Fibroblast of upper back skin (primary cell): ENCODE measurements at places on chromosomes 13 and 19.

GRCh38 chr19:52897138-52897935, at the start of gene ZNF320:
ZNF320 (minus strand) TSS chr19:52897635; CDS start chr19:52890255, 7,380 bp downstream.
- DNase-seq, result peak; percentile 92

DNA sequence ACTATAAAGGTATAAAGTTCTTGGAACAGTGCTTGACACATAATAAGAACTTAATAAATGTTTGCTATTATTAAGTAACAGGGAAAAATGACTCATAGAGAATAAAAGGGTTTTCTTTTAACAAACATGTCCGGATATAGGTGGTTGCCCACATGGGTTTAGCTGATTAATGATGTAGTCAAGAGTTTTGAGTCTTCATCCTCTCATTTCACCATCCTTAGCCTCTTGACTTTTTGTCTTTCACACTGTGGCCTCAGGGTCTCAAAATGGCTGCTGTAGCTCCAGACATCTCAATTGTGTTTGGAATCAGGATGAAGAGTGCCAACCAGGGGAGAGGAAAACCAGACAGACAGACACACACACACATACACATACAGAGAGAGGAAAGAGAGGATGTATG, 97.9 kb downstream of the HSPH1 start:
- DNase-seq, result no peak

GRCh38 chr13:99122171-99122570, 78.5 kb upstream of the UBAC2 start:
- no peak for DNase-seq

- peak; percentile 36 for DNase-seq
Observed at GRCh38 chr13:112603641-112604225, 15.8 kb upstream of the TUBGCP3 start.

DNA sequence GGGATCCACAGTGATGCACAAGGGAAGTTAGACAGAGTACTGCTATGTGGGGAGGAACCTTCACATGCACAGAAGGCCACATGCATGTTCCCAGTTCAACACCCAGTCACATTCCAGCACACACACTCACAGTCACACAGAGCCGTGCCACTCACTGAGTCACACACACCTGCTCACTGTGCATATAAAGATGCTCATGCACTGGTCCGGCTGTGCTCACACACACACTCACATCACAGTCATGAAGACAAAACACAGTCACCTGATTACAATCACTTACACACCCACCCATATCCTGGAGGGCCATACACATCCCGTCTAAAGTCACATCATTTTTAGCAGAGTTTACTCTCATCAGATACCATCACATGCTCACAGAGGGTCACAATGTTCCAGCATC, 478 bp downstream of the CLC start:
- no peak for DNase-seq

DNA sequence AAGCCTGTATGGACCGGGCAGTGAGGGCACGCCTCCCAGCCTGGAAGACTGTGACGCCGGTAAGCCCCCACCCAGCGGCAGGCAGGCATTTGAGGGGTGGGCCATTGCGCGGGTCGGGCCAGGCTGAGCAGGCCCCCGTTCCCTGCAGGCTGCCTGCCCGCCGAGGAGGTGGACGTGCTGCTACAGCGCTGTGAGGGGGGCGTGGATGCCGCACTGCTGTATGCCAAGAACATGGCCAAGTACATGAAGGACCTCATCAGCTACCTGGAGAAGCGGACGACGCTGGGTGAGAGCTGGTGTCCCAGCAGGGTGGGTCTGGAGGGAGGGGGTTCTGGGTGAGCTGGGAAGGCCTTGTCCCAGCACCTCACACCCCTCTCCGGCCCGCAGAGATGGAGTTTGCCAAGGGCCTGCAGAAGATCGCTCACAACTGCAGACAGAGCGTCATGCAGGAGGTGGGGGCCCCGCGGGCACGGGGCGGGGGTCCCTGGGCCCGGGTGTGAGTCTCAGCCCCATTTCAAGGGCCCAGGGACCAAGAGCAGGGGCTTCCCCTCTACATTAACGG, 7.1 kb downstream of the ARHGAP45 start:
- no peak for DNase-seq

DNA sequence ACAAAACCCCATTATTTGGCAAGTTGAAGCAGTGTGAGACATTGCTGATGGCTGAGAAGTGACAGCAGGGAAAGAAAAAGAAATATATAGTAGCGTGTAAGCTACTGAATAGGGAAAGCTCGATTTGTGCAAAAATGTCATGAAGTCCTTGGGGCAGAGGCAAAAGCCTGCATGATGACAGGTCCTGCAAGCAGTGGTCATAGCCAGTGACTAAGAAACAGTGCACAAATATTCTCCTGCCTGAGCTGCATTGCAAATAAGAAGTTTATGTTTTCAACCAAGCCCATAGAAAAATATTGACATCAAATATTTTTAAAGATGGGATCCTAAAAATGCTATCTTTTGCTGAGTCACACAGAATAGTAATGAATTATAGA, 270.0 kb downstream of the SLITRK6 start:
- DNase-seq, result peak; percentile 34

GRCh38 chr13:44768239-44768638, 192.1 kb upstream of the TSC22D1 start:
- DNase-seq, result no peak

GRCh38 chr19:58361900-58362271, 665 bp downstream of the ZNF497 start:
- DNase-seq, result peak; percentile 43

DNA sequence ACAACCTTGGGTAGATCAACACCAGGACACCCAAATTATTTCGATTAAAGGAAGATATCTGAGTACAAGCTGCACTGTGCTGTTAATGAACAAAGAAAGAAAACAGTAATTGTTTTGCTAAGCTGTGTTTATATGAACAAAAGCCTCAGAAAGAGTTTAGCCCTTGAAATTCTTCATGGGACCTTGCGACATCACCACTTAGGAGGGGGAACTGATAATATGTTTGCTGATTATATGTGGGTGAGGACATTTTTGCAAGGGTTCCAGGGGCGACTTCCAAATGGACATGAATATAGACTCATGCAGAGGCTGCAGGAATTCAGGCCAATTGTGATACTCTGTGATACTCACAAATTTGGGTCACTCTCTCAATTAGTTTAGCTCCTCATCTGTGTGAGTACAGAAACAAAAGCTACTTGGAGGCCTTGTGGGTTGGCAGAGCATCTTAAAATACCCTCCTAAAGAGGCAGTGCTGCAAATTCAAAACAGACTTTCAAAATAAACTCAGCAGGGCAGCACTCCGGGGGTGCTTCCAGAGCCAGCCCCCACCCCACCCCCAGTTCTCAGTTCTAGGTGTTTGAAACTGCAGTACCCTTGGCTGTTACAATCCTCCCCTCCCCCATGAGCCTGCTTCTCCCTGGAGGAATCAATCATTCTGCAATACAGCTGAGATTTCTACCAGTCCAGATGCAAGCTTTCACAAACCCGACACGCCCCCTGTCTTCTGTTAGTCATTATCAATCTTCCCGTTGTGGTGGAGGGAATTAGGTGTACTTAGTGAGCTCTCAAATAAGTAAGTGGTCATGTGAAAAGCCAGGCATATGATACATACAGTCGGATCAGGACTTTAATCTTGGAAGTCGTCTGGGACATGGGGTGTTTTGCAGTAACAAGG, 97.0 kb upstream of the MBNL2 start:
- peak; percentile 96 for DNase-seq

GRCh38 chr13:62278271-62278670, 862.6 kb upstream of the PCDH20 start:
- DNase-seq, result no peak

DNA sequence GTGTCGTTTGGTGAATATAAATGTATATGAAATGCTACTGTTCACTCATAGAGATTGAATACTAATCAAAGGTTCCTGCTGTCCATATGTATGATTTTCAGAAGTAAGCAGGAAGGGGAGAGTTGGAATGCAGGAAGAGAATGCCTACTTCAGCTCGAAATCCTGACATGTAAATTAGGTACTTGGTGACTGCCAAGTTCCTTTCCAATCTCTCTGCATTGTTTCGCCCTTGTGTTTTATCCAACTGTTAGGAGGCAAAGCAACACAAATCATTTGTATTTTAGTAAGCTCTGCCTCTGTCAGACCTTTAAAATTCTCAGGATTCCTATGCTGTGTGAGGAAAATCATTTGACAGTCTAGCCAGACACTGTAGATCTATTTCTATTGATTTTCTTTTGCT, 9.0 kb downstream of the STARD13 start:
- DNase-seq, result peak; percentile 80

DNA sequence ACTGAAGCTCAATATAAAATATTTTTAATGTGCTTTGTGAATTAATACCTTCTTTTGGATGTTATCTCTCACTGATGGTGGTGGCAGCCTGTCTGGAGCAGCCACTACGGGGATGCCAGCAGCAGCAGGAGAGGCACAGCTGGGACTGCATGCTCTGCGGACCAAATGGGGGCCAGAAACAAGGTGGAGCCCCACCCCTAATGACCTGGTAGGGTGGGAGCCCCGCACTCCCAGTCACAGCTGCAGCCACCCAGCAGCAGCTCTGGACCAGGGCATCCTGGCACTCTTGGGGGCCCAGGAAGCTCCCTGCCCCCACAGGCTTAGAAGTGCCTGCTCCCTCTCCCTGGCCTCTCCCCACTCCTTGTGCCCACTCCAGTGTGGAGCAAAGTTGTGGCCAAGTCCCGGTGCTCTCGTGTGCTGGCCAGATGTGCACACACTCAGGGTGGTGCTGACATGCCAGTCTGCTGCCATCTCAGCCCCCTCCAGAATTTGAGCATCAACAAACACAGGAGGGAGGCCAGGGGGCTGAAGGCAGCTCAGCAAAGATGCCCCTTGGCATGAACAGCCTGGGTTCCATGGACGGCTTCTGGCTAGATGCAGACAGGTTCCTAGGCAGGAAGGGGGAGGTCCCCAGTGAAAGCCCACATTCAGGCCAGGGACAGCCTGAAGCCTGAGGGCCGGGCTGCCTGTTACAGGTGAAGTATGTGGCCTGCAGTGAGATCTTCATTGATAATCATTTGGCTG, 696.7 kb upstream of the SLITRK5 start:
- no peak for DNase-seq

DNA sequence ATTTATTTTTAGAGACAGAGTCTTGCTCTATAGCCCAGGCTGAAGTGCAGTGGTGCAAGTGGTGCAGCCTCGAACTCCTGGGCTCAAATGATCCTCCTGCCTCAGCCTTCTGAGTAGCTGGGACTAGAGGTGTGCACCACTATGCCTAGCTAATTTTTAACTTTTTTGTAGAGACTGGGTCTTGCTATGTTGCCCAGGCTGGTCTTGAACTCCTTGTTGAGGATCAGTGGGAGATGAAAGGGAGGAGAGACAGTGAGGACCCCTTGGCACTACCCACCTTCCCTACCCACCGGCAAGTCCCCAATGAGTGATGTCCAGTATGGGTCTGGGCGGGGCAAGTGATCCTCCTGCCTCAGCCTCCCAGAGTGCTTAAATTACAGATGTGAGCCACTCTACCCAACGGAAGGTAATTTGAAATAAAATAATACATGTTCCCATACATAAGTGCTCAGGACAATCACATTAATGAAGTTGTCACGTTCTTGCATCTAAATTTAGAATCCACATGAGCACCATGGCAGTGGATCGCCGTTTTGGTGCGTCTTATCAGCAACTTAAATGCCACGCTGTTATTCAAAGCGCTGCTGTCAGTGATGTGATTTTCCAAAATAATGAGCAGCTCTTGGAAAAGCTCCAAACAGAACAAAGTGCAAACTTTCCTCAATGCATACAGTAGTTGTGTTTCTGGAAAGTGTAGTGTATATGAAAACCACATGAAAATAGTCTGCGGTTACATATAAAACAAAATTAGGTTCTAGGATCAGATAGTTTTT, 5.9 kb upstream of the ARL11 start:
- DNase-seq, result no peak

GRCh38 chr19:30222992-30223865, 149.0 kb upstream of the ZNF536 start:
- DNase-seq, result no peak

DNA sequence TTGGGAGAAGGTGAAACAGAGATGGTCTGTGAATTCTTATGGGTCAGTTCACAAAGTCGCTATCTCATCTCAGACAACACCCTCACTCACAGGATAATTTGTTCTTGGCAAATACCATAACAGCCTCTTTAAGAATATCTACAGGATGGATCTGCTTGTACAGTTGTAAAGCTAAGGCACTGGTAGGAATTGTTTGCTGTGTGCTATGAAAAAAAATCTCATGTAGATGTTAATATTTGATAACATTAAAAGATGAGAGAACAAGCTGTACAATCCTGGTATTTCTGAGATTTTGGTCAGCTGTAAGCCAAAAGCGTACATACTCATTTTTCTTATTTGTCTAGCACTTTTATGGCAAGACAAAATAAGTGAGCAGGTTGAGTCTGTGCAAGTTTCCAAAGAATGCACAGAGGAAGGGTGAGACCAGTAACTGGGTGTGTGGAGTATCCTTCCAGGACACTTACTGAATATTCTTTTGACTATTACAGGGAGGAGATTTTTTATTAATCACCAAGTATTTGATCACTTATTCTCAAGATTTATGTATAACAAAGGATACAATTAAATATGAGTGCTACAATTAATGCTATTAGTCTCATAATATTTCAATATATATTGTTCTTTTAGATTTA, 814.5 kb upstream of the MIR17HG start:
- DNase-seq, result no peak

- DNase-seq, result no peak
Observed at GRCh38 chr13:95212983-95213850, 88.0 kb downstream of the ABCC4 start.

DNA sequence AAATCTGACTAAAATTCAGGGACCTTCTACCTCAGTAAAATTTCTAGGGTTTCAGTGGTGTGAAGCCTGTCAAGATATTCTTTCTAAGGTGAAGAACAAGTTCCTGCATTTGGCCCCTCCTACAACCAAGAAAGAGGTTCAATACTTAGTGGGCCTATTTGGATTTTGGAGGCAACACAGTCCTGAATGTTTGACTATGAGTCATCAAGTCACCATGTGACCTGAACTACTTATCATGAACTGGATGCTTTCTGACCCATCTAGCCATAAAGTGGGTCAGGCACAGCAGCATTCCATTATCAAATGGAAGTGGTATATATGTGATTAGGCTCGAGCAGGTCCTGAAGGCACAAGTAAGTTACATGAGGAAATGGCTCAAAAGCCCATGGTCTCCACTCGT, 163.0 kb upstream of the IRS2 start:
- no peak for DNase-seq

DNA sequence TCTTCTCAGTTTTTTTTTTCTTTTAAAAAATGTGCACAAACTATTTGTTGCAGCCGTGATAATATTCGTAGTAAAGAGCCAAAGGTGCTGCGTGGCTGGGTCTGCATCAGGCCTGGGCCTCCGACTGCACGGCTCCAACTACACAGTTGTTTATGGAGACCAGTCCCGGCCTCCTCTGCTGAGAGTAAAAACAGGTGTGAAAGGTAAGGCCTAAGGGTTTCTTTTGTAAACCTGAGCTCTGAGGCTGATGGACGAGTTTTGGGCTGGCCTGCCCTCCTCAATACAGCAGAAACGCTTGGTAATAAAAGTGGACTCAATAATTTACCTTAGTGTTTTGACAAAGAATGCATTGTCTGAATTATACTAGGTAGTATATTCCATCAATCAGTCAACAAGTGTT, 3.9 kb downstream of the MBNL2 start:
- DNase-seq, result no peak

GRCh38 chr19:33703438-33703750, 81.6 kb downstream of the CHST8 start:
- DNase-seq, result no peak

GRCh38 chr13:63435667-63436324, 2020.1 kb upstream of the PCDH20 start:
- DNase-seq, result peak; percentile 100
